Activated T-cell treated with anti-CD3 and anti-CD28 coated beads for 1 hour (primary cell): ENCODE measurements at places on chromosomes 3 and 15.

DNA sequence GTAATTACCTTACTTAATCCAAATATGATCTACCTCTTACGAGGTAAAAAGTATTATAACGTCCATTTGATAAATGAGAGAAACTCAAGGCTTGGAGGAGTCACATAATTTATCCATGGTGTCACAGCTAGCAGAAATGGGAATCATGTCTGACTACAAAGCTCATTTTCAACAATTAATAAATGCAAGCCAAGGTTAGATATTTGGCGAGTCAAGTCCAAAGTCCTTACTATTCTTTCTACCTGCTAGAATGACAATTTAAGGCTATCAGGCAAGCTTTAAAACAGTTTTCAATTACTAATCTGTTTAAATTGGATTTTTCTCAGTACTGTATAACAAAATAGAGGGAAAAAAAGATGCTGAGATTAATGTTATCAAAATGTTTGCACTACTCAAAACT lies 68.6 kb downstream of the DLG1 start:
- no peak for DNase-seq

DNA sequence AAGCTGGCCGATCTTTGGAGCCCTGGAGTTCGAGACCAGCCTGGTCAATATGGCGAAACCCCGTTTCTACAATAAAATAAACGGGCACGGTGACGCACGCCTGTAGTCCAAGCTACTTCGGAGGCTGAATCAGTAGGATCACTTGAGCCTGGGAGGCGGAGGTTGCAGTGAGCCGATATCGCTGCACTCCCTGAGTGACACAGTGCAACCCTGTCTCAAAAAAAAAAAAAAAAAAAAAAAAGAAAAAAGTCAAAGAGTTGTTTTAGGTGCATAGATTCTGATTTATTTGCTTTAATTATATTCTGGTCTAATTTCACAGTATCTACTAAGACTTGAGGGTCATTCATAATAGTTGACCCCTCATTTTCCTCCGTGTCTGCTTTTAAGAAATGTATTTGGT lies 1.7 kb downstream of the ARL13B start:
- no peak for DNase-seq

GRCh38 chr3:36525115-36525801 lies 145.0 kb downstream of the STAC start:
- DNase-seq = no peak

GRCh38 chr3:61250784-61251173 lies 473 bp downstream of the FHIT start:
- peak; percentile 1 for DNase-seq

DNA sequence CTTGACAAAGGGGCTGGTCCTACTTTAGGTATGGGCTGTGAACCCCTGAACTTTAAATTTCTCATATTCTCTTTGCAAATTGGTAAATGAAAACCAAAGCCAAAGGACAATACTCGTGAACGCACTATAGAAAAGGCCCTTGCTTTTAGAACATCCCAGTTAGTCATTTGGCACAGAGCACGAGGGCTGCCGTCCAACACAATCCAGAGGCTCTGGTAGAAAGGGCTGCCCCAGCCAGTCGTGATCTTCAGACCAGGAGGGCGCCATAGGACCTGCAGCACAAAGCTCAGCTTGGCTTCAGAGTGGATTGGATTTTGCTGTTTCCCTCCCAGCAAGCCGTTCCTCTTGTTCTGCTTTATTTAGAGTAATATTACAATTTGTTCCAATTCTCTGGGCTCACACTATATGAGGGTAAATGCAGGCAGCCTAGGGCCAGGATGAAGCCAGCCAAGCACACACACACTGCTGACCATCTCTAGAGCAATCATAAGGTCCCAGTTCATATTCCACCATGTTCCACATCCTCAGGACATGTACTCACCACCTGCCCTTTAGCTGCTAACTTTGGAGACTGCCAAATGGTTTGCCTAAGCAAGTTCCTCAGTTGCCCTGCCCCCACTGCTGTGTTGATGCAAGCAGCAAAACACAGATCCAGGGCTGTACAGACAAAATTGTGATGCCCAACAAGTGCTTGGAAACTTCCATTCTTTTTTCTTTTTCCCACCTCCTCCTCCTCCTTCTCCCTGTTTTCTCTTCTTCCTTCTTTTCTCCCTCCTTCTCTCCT lies 6.0 kb upstream of the BFSP2 start:
- DNase-seq = no peak

GRCh38 chr3:145857956-145858355 lies 303.0 kb downstream of the PLOD2 start:
- DNase-seq = no peak

DNA sequence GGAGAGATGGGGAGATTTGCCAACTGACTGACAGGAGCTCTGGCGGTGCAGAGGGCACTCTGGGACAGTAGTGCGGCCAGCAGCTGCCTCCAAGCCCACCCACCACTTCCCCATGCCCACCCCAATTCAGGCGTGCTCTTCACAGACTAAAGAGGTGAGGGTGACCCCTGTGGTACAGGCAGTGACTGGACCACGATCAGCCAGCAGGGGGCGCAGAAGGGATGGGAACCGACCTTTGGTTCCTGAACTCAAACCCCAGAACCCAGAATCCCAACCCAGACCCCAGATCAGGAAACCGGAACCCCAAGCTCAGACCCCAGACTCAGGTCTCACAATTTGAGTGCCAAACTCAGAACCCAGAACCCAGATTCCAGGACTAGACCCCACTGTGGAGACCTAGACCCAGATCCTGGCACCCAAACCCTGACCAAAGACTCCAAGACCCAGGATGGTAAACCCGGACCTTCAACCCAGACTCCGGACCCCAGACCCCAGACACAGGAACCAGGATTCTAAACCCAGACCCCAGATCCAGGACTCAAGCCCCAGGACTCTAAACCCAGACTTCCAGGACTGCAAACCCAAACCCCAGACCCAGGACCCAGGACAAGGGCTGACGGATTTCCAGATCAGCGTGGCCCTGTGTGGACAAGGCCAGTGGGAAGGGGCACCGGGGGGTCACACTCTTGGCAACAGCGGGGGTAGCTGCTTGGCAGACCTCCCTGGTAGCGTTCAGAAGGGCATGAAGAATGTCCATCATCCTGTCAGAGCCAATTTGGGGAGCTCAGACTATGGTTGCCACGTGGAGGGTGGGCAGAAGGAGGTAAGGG lies 3.7 kb upstream of the MYL3 start:
- peak; percentile 91 for DNase-seq
